ENCODE measurements at places on chromosomes 7 and 10.

DNA sequence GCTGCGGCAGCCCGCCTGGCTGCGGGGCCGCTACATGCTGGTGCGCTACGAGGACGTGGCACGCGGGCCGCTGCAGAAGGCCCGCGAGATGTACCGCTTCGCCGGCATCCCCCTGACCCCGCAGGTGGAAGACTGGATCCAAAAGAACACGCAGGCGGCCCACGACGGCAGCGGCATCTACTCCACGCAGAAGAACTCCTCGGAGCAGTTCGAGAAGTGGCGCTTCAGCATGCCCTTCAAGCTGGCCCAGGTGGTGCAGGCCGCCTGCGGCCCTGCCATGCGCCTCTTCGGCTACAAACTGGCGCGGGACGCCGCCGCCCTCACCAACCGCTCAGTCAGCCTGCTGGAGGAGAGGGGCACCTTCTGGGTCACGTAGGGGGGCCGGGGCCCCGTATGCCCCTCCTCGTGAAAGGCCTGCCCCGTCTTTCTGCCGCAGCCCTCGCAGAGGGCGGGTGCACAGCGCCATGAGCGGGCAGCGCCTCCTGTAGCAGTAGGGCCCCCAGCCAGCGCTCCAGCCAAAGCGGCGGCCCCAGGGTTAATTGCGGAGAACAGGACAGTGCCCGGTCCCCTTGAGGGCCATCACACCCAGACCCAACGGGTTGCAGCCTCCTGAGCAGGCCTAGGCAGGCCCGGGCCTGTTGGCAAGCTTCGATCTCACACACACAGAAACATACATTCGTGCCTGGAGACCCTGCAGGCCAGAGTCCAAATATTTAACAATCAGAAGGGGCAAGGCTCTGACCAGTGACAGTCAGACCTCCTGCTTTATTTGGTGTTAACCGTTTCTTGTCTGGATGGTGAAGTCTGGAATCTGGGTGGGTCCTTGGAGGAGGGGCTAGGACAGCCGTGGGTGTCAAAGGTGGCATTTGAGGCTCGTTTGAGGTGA is 44.1 kb downstream of the CHST3 start:
- no peak for DNase-seq

GRCh38 chr7:37108615-37109014 is 340.0 kb downstream of the ELMO1 start:
- no peak for DNase-seq

- no peak for DNase-seq
Observed at GRCh38 chr10:102083541-102083940, 18.4 kb downstream of the HPS6 start.

GRCh38 chr7:123929655-123930054 is 4.6 kb downstream of the SPAM1 start:
- no peak for DNase-seq

- no peak for DNase-seq
Observed at GRCh38 chr10:14757986-14758385, 16.7 kb downstream of the FAM107B start.

DNA sequence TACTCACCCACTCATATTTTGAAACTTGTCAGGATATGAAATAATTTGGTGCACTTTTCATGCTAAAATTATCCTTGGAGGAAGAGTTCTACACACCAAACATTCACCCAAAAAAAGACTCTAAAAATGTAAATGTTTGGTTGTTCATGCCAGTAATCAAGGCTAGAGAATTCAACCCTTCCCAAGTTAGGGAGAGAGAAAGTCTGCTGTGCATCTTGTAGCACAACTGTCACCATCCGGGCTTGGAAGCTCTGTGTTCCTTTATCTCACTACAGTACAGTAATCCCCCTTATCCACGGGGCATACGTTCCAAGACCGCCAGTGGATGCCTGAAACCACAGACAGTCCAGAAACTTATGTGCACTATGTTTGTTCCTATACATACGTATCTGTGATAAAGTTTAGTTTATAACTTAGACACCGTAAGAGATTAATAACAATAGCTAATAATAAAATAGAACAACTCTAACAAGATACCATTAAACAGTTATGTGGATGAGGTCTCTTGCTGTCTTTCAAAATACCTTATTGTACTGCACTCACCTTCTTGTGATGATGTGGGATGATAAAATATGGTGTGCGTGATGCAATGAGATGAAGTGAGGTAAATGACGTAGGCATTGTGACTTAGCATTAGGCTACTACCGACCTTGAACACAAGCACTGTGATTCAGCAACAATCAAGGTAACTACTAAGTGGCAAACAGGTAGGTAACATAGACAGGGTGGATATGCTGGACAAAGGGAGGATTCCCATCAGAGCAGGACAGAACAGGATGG is 24.6 kb upstream of the HECTD2 start:
- no peak for DNase-seq
